ENCODE measurements at places on chromosomes 11 and 22.

DNA sequence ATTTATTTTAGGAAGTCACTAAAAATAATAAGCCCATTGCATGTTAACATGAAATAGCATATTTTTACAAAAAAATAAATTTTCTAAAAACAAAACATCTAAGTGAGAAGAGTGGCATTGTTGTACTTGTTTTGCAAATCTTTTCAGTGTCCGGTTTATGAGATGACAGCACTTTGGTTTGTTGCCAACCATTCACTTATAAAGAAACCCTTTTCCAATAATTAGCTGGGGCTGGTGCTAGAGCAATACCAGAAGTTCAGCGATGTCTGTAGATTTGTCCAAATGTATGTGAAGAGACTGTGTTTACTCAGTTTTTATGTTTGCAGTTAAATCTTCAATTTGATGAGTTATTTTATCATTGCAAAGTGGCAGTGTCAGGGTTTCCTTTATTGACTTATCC is 22.1 kb upstream of the KRTAP5-7 start:
- DNase-seq, result no peak

GRCh38 chr11:94766713-94767206 is 1.4 kb upstream of the AMOTL1 start:
- no peak for DNase-seq

- no peak for DNase-seq
Observed at GRCh38 chr22:26610072-26610958, 7.5 kb downstream of the CRYBB1 start.

DNA sequence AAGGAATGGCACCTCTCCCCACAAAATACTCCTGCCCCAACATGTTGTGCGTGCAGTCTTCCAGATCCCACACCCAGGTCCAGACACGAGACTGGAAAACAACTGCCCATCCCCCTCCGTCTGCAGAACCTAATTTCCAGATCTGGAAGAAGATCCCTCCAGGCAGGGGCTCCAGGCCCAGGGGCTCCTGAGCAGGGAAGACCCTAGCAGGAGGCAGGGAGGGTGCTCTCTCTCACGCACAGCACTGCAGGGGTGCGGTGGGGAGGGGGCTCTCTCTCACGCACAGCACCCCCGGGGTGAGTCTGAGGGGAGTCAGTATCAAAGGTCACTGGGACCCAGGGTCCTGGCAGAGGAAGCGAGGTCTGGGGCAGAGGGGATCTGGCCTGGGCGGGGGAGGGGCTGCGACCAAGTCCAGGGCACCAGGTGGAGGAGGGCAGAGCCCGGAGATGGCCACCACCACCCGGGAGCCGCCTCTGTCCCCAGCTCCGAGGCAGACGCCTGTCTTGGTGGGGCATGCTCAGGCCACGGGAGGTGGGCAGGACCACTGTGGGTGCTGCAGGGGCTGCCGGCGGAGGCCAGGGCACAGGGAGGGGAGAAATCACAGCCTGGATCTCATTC is 1.7 kb downstream of the MLC1 start:
- DNase-seq, result no peak

GRCh38 chr22:39013942-39014722 is at the start of gene APOBEC3C:
Gene APOBEC3C, plus strand, starts transcription at chr22:39014257. Its CDS starts 106 bp downstream, at chr22:39014363.
- peak; percentile 56 for DNase-seq

GRCh38 chr22:25402160-25402500 is 162.3 kb upstream of the GRK3 start:
- DNase-seq, result no peak

GRCh38 chr22:35708453-35708852 is 9.2 kb upstream of the APOL5 start:
- no peak for DNase-seq
